ENCODE measurements at places on chromosomes 5 and 9.

DNA sequence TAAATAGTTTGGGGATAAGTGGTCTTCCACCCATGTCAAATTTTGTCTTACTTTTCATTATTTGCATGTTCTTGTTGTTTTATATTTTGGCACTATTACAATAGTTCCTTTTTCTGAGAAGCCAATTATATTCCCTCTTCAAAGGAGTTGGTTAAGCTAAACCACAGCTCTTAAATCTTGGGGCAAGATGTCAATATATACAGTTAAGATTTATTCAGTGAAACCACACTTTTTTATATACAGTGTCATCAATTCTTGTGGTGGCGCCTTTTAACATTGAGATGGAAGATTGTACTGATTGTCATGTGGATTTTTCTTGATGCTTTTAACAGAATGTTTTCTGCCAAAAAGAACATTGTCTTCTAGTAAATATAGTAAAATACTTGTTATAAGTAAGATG lies 104.1 kb downstream of the MTREX start:
- no peak for DNase-seq

GRCh38 chr9:134559013-134559412 lies 82.6 kb upstream of the COL5A1 start:
- no peak for DNase-seq

DNA sequence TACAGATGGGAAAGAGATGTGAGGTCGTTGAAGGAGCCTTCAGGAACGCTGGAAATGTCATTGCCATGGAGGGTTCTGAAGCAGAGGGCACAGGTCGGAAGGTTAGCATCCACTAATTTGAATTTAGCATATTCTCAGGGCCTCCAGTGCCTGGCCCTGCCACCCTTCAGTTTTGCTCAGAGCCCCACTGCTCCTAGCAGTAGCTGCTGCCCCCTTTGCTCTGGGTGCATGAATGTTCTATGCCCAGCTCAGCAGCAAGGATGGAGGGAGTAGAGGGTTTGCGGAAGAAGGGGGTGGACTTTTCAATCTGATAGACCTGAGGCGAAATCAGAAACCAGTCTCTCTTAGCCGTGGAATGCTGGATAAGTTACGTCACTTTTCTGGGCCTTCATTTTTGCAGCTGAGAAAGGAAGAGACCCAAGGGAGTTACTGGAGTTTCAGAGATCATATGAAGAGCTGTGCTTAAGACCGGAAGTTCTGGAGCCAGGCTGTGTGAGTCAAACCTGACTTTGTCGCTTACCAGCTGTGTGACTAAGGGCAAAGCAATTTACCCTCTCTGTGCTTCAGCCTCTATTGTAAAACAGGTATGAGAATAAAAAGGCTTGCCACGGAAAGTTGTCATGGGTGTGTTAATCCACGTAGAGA lies 133.2 kb upstream of the PANK3 start:
- DNase-seq = no peak

GRCh38 chr5:179870403-179870903 lies 11.8 kb upstream of the MRNIP start:
- no peak for DNase-seq

DNA sequence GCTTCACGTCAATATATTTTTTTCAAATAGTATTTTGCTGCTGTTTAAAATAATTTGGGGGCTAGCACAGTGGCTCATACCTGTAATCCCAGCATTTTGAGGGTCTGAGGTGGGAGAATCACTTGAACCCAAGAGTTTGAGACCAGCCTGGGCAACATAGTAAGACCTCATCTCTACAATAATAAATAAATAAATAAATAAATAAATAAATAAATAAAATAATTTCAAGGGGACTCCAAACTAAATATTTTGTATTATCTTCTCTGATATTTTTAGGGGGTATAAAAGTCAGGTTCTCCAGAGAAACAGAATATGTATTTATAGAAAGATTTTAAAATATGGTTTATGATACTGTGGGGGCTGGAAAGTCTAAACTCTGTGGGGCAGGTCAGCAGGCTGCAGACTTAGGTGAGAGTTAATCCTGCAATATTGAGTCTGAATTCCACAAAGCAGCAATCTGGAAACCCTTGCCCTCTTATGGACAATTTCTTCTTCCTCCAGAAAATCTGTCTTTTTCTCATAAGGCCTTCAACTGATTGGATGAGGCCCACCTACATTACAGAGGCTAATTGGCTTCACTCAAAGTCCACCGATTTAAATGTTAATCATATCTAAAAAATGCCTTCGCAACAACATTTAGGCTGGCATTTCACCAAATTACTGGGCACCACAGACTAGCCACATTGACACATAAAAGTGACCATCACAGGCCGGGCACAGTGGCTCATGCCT lies 53.5 kb downstream of the DRD1 start:
- DNase-seq = no peak

- DNase-seq = peak; percentile 8
These were observed 1352.2 kb upstream of the ACO1 start for GRCh38 chr9:31032206-31032605.

GRCh38 chr9:81665322-81665871 lies 23.9 kb downstream of the TLE1 start:
- peak; percentile 36 for DNase-seq

- DNase-seq = no peak
These were observed 338.9 kb downstream of the GADD45G start for GRCh38 chr9:89943728-89944127.

GRCh38 chr5:141873933-141874261 lies 4.3 kb downstream of the PCDH1 start:
- DNase-seq = no peak

DNA sequence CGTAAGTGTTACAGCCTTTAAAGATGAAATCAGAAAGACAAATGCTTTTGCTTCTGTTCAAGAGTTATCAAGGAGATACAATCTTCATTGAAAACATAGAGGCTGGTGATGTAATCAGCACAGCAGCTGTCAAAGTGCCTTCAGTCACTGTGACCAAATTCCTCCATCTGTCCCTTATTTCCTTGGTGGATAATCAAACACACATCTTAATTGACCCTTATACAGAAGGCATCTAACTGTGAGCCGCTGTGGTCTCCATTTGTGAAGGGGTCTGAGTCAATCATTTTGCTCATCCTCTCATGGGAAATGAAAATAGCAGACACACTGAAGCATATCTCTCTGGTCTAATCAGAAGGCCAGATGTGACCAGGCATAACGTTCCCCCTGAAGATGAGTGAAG lies 130.1 kb upstream of the TLR4 start:
- DNase-seq = no peak

GRCh38 chr5:161966564-161966963 lies 101.0 kb upstream of the GABRG2 start:
- no peak for DNase-seq

DNA sequence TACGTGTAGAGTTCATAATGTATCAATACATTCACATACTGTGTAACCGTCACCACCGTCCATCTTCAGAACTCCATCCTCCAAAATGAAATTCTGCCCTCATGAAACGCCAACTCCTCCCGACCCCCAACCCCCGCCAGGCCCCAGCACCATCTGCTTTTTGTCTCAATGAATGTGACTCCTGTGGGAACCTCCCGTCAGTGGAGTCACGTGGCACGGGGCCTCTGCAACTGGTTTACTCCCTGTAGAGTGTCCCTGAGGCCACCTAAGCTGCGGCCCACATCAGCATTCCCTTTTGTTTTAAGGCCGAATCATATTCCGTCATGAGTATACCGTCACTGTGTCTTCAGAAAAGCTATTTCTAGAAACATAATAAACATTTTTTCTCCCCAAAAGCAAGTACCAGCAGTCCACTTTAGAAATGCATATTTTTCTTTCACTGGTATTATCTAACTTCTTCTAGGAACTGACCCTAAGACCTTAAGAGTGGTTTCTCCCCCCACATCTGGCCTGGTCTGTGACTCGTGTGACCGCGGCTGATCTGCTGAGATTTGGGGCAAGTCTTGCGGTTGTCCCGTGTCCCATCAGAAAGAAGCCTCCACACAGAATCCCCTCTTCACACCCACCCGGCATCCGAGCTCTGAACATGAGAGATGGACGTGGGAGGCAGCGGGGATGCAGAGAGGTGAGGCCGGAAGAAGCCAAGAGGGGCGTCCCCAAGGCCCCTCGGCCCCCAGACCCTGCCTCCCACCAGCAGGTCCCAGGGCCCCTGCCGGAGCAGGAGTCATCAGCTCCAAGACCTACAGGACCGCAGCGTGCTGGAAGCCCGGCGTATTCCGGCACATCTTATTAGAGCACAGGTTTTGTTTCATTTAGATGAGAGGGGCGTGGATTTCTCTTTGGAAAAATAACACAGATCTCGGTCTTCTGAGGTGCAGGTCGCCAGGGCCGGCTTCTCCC lies 38.3 kb downstream of the SLC6A3 start:
- no peak for DNase-seq

DNA sequence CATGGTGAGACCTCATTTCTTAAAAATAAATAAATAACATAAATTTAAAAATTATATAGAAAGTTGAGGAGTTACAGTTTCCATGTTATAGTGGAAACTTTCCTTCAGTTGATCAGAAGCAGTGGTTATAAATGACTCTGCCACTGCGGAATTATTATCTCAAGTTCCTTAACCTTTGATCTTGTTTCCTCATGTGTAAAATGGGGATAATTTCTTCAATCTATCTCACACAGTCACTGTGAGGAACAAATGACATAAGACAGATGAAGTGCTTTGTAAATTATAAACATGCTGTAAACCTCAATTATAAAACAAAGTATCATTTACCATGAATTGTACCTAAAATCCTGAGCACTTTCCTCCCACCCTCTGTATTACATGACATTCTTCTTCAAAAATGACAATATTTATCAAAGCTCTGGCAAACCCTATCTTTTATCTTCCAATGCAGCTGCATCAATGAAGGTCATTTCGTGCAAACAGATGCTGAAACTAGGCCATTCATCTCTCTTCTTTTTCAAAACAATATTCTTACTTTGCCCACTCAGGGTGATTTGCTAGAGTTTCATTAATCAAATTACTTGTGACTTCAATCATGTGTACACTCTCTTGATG lies 46.8 kb downstream of the TMEM245 start:
- DNase-seq = no peak

GRCh38 chr5:56190497-56190896 lies 42.6 kb downstream of the ANKRD55 start:
- DNase-seq = no peak

DNA sequence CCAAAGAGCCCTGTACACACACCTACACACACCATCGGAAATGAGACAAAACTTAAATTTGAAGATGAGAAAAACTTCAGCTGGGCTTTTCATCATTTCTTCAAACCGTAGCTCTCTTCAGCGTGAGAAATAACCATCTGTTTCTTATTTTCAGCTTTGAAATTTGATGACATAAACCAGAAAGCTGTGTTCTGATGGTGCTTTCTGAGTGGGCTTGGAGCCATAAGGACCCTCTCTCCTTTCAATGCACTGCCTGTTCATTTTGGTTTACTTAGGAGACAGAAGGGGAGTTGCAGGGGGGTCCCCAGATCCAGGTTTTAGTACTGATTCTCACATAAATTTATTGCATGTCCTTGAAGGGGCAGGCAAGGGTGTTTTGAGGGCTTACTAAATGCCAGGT lies 9.5 kb downstream of the FBXO10 start:
- DNase-seq = no peak

DNA sequence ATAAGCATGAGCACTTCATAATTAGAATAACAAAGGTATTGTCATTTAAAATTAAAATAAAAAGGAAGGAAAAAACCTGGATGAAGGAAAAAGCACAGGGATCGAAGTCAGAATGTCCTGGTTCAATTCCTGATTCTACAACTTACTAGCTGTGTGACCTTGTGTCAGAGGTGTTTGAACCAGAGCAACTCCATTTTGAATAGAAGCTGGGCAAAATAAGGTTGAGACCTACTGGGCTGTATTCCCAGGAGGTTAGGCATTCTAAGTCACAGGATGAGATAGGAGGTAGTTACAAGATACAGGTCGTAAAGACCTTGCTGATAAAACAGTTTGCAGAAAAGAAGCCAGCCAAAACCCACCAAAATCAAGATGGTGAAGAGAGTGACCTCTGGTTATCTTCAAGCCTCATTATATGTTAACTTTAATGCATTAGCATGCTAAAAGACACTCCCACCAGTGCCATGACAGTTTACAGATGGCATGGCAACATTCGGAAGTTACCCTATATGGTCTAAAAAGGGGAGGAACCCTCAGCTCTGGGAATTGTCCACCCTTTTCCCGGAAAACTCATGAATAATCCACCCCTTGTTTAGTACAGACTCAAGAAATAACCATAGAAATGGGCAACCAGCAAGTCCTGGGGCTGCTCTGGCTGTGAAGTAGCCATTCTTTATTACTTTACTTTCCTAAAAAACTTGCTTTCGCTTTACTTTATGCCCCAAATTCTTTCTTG lies 412.7 kb downstream of the PIK3R1 start:
- no peak for DNase-seq

- DNase-seq = no peak
These were observed 747.3 kb upstream of the C9orf72 start for GRCh38 chr9:28320616-28321015.

GRCh38 chr9:131279863-131280570 lies 3.7 kb upstream of the FAM78A start:
- DNase-seq = no peak

DNA sequence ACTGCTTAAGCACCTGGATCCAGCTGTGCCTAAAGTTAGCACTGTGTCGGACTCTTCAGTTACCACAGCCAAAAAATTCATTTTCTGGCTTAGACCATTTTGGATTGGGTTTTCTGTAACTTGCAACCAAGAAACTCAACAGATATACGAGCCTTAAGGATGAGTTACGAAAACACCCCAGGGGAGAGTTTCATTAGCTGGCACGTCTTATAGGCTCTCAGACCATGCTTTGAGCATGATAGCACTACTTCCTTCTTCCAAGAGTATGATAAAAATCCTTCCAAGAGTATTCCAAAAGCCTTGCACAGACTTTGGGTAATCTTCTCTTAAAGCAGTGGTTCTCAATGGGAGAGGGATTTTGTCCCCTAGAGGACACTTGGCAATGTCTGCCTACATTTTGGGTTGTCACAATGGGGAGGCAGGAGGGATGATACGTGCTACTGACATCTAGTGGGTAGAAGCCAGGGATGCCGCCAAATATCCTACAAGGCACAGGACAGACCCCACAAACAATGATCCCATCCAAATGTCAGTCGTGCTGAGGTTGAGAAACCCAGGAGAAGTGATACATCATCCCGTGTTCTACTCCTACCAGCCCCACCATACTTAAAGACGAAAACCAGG lies 64.8 kb downstream of the SMIM23 start:
- DNase-seq = no peak

DNA sequence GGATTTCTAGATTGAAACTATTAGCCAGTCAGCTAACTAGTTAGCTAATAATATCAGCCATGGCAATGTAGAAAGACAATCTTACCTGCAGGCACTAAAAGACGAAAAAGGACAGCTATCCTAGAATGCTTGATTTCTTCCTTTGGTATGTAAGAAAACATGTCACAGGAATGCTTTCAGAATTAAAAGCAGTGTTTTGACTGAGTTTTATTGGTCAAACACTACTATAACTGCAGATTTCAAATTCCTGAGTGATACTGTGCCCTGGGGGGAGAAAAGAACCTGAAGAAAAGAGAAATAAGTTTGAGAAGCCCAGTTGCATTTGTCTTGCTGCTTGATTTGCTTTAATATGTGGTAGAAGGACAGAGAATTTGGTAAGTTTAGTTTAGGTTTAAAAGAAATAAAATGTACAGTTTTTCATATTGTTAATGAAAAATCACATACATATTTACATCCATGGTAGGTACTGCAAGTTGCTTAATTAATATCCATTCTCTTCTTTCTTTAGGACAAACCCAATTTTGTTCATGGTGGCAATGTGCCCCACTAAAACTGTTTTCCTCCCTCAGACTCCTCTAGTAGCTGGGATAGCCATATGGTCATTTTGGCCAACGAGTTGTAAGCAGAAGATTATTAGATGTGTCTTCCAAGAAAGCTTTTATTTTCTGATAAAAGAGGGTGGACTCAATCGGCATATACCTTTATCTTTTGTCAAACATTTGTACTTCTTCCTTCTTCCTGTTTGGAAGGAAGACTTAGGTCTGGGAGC lies 4.3 kb upstream of the FAM169A start:
- DNase-seq = no peak

Measured in NCI-H2081 (cell line).